Stimulated activated naive CD8-positive, alpha-beta T cell treated with anti-CD3 and anti-CD28 coated beads, Interleukin-15, Interleukin-2, amounts not matched to agents 100 U/mL and 50 U/mL, for 24 hours (primary cell): ENCODE measurements at places on chromosomes 7 and 10.

DNA sequence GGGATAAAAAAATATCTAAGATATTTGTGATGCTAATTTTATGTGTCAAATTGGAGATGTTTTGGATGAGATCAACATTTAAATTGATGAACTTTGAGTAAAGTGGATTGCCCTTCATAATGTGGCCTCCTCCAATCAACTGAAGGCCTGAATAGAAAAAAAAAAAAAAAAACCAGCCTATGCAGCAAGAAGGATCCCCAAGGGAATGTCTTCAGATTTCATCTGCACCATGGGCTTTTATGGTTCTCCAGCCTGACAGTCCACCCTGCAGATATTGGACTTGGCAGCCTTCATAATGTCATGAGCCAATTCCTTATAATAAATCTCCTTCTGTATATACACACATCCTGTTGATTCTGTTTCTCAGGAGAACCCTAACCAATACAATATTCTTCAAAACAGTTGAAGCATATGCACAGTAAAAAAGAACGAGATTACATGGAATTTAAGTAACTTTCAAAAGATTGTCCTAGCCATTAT, 316.9 kb upstream of the PLXDC2 start:
- no peak for DNase-seq

DNA sequence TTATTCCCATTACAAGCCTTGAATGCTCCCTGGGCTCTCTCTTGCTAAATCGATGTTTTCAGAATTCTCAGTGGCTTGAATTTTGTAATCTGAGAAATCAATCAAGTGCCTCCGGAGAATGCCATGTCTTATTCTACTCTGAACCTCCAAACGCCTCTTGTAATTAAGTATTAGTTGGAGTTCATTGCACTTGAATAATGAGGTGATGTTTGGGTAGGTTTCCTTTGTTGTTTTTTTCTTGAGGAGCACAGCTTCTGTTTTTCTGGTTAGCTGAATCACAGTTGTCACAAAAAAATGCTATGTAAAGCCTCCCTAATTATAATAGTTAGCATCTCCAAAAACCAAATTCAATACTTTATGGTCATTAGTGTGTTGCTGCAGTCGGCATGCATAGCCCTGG, 100.3 kb downstream of the PLPP4 start:
- DNase-seq, result no peak

GRCh38 chr7:42982604-42983115, 50.5 kb downstream of the MRPL32 start:
- no peak for DNase-seq

- DNase-seq, result no peak
Observed at GRCh38 chr10:92832998-92833650, 15.2 kb upstream of the EXOC6 start.

GRCh38 chr7:5773661-5774086, 7.8 kb downstream of the RNF216 start:
- peak; percentile 73 for DNase-seq

DNA sequence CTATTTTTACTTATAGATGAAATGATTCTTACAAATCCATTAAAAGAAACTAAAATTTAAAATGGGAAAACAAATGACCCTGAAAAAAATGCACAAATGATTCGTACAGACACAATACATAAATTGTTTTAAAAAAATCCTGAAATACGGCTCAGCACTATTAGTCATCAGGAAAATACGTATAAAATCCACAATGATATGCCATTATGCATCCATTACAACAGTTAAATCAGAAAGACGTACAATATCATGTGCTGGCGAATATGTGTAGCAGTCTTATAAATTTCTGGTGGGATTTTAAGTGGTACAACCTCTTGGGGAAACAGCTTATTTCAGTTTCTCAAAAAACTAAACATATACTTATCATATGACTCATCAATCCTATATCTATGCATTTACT, 600.1 kb upstream of the STEAP1 start:
- no peak for DNase-seq

DNA sequence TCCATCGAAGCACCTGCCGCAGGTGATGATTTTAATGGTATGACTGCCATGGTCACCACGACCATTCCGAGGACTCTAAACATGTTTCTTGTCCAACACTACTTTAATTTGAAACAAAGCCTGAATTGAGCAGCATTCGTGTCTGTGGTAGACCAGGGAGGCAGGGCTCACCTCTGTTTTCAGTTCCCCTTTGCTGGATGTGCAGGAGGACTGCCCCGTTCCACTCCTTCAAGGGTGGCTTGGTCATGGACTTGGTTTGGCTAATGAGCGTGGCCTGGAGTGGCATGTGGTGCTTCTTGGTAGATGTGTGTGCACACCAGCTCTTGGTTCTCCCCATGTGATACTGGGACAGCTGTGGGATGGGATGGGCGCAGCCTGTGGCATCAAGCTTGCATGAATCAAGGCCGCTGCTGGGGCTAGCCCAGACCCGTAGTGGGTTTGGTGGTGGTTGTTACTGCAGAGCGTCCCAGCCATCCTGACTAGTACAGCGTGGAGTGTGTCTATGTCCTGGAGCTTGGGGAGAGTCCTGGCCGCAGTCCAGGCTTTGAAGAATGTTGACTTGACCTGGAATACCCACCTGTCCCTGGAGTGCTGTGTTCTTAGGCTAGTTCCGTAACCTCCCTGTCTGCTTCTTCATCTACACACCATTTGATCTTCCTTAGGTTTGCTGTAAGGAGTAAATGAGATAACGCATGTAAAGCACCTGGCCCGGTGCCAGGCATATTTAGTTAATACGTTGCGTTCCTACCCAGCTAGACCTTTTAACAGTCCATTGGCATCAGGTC, 34.8 kb downstream of the MGMT start:
- no peak for DNase-seq

GRCh38 chr10:124601016-124601415, 139.4 kb downstream of the LHPP start:
- no peak for DNase-seq

- DNase-seq, result peak; percentile 6
Observed at GRCh38 chr10:48390933-48391845, 84.7 kb downstream of the MAPK8 start.

DNA sequence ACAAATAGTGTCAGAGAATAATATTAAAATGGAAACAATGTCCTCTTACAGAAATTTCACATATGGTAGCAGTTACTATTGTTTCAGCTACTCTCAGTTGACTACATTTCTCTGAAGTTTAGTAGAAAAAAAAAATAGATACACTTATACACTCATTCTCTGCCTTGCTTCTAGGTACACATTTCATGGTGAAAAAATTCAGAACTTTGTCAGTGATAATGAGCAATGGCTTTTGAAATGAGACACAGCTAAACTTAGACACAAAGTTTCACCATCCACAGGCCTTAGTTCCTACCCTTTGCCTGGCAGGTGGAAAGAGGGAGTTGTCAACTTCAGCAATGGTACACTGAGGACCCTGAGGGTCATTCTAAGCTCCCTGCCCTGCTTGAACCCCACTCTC, 69.2 kb downstream of the CPVL start:
- DNase-seq, result no peak

GRCh38 chr10:129521161-129522025, 54.4 kb downstream of the MGMT start:
- no peak for DNase-seq

DNA sequence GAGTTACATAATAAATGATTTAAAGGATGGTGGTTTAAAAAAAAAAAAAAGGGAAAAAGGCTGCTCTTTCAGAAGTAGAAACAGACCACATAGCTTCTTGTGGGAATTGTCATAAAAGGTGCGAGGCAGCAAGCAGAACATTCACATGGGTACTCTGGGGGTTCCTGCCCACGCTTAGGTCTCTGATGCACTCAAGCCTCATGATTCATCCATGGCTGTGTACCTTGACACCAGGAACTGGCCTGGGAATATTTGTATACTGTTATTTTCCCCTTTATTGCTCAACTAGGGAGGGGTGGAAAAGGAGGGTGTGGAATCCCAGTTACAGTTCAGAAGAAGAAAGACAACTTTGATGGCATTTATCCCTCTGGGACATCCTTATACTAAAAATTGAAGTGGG, 4.0 kb downstream of the PON2 start:
- no peak for DNase-seq

GRCh38 chr7:131188367-131189339, 139.0 kb upstream of the MKLN1 start:
- peak; percentile 53 for DNase-seq

GRCh38 chr10:132048294-132048667, 17.5 kb upstream of the JAKMIP3 start:
- no peak for DNase-seq

DNA sequence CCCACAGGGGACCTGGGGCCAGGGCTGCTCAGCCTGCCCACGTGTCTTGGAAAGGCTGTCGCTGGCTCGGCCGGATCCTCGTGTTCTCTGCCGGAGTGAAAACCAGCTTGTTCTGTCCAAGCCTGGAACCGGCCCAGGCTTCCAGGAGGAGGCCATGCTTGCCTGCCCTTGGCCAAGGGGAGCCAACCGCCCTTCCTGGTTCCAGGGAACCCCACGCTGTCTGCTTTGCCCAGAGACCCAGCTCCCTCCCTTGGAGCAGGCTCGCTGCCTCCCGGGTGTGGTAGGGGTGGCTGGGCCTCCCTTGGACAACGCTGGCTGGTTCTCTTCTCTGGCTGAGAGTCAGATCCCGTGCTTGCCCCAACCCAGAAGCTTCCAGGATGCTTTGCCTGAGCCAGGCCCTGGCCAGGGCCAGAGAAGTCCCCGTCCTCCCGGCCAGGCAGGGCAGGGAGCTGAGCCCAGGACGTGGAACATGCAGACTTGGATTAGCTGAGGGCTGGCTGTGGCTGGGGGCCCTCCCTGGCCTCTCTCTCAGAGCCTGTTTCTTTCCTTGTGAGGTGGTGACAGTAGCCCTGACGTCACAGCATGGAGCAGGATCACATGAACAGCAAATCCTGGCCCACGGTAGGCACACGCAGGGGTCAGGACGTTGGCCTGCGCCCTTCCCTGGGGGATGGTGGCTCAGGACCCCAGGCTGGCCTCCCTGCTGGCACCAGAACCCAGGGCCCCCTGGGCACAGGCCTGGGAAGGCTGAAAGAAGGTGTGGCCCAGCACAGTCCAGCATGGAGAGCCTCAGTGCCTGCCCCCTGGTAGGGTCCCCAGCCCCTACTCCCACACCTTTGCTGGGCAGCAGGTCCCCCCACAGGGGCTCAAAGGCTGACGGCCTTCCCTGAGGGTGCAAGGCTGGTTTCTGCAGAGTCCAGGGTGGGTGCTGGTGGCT, 67.5 kb downstream of the PWWP2B start:
- DNase-seq, result no peak

- no peak for DNase-seq
Observed at GRCh38 chr7:28980451-28981160, 22.5 kb upstream of the TRIL start.

DNA sequence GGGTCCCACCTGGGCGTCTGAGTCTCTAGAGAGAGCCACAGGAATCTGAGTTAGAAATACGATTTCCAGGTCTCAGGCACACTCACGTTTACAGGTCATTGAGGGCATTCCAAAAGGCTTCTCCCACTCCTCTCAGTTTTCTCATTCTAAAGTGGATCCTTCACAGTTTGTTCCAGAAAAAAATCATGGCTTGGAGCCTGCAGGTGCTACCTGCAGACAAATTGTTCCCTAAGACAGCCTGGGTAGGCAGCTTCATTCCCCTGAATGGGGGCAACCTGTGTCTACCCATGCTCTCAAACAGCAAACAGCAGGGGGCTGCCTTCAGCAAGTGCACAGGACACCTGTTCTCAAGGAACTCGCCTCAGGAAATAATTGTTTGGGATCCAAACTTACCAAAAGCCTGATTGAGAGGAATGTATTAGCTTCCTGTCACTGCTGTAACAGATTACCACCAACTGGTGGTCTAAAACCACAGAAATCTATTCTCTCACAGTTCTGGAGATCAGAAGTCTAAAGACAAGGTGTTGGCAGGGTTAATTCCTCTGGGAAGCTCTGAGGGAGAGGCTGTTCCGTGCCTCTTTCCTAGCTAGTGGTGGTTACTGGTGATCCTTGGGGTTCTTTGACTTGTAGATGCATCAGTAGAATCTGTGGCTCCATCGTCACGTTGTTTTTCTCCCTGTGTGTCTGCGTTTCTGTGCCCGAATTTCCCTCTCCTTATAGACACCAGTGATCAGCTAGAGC, 117.2 kb downstream of the RAB11FIP2 start:
- DNase-seq, result no peak

DNA sequence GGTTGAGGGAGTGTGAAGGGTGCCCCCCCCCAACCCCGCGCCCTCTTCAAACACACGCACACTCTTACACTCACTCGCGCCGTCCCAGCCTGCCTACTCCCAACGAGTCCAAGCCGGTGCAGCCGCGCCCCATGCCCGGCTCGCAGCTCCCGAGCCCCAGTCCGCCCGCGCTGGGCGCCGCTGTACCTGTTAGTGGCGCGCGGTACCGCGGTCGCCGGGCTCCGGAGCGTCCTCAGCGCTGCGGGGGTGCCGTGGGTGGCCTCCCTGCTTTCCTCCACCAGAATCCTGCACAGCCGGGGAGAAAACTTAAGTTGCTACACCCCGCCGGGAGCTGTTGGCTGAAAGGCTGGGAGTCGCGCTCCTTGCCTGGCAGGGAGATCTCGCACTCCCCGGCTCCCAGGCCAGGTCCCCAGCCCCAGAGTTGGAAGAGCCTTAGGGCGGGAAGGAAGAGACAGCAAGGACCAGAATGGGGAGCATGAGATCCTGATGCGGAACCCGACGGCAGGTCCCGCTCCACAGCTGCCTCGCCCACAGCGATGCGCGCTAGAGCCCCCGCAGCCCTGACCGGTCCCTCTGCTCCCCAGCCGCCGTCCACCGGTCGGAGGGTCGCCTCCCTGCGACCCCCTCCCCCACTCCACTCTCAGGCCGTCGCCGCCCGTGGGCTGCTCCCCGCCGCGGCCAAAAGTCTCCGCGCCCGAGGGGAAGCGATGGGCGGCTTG, 863 bp downstream of the ST8SIA6 start:
- DNase-seq, result peak; percentile 45

- no peak for DNase-seq
Observed at GRCh38 chr10:62424026-62424425, 49.9 kb downstream of the ZNF365 start.

GRCh38 chr7:7675686-7676085, 35.1 kb downstream of the UMAD1 start:
- no peak for DNase-seq
